GM23248 (cell line): ENCODE measurements at places on chromosomes 2 and 18. TPM values are rescaled to one million over a fixed set of nuclear protein-coding genes. Genes with fewer than 3 reads are reported as not detected.

PTPRN gene
- 50.5 and 54.1 TPM in 2 replicates for total RNA-seq

TRIM43 gene
- not detected in 2 replicates for total RNA-seq

CENPA gene
- total RNA-seq: 5.7 and 8.1 TPM in 2 replicates

SLC9A4 gene
- total RNA-seq: not detected in 2 replicates

RFX8 gene
- total RNA-seq: 5.1 and 6.4 TPM in 2 replicates

ECEL1 gene
- 0.54 TPM in 1 of 2 replicates, not detected in the other for total RNA-seq

TCF7L1 gene
- total RNA-seq: 0.38 and 0.65 TPM in 2 replicates

CLASP1 gene
- 37.4 and 41.0 TPM in 2 replicates for total RNA-seq

NOSTRIN gene
- 0.54 TPM in 1 of 2 replicates, not detected in the other for total RNA-seq

CSRNP3 gene
- 0.43 and 1.1 TPM in 2 replicates for total RNA-seq

C18orf63 gene
- total RNA-seq: not detected in 2 replicates

DSG1 gene
- total RNA-seq: not detected in 2 replicates

EPHA4 gene
- 42.2 and 47.8 TPM in 2 replicates for total RNA-seq

CCDC121 gene
- total RNA-seq: 1.6 and 3.4 TPM in 2 replicates

GPR75 gene
- total RNA-seq: 0.43 and 2.1 TPM in 2 replicates

FOXD4L1 gene
- total RNA-seq: not detected in 2 replicates
